ENCODE measurements at places on chromosomes 2 and 18.

DNA sequence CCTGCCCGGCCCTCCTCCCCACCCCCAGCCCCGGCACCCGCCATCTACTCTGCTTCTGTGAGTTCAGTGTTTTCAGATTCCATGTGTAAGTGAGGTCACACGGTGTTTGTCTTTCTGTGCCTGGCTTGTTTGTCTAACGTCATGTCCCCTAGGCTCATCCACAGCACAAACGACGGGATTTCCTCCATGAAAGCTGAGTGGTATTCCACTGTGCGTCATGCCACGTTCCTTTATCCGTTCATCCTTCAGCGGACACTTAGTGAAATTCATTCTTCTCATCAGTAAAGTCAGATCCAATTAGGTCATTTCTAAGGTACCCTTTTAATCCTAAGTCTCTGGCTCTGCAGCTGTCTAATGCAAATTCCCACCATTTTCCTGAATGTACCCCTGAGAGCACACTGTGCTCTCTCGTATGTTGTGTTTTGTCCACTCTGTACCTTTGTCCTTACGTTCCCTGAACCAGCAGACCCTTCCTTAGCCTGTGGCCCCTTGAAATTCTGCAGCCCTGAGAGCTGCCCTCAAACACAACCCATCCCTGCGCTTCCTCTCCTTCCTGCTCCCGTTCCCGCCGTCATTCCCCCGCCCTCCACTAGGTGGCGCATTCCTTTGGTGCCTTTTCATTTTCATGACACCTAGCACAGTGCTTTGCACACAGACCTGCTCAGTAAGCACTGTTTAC is 44.1 kb downstream of the TRAPPC12 start:
- peak; percentile 73 for DNase-seq

DNA sequence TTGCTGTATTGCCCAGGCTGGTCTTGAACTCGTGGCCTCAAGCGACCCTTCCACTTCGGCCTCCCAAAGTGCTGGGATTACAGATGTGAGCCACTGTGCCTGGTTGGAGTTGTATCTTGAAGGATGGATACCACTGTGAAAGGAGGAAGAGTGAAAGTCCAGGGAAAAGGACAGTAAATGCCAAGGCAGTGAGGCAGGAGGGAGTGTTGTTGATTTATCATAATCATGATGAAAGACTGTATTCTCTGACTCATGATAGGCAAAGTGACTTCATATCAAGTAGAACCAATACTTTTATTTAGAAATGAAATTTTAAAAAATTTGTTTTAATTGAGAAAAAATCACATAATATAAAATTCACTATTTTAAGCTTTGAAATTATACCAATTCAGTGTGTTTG is 162.3 kb downstream of the ARHGAP28 start:
- no peak for DNase-seq

GRCh38 chr2:217834744-217835513 is 167.9 kb downstream of the TNS1 start:
- DNase-seq, result no peak

DNA sequence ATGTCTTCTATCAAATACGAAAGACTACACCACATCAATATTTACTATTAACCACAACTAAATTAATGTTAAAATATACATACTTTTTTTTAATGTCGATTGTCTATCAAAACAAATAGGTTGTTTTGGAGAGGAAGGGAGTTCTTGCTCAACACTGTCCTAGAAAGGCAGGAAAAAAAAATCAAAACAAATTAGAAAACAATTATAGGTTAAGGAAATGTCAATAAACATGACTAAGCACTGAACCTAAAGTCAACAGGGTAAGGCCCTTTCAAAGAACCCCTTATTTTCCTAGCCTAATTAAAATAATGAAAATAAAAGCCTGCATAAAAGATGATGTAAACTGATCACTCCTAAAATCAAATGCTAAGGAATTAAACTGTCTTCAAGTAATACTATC is 2.8 kb downstream of the CEP76 start:
- DNase-seq, result no peak

- DNase-seq, result no peak
Observed at GRCh38 chr18:43547456-43547855, 270.2 kb upstream of the SYT4 start.

GRCh38 chr2:169909376-169909775 is 82.1 kb downstream of the UBR3 start:
- no peak for DNase-seq

GRCh38 chr2:84889332-84889731 is 8.4 kb upstream of the TRABD2A start:
- DNase-seq, result no peak

- DNase-seq, result no peak
Observed at GRCh38 chr18:76380791-76381405, 114.1 kb downstream of the ZNF516 start.

GRCh38 chr2:216688731-216689340 is 6.5 kb downstream of the IGFBP5 start:
- DNase-seq, result no peak

GRCh38 chr2:27849558-27850205 is 40.5 kb downstream of the RBKS start:
- no peak for DNase-seq

- no peak for DNase-seq
Observed at GRCh38 chr2:159613651-159614285, 2.6 kb downstream of the BAZ2B start.

DNA sequence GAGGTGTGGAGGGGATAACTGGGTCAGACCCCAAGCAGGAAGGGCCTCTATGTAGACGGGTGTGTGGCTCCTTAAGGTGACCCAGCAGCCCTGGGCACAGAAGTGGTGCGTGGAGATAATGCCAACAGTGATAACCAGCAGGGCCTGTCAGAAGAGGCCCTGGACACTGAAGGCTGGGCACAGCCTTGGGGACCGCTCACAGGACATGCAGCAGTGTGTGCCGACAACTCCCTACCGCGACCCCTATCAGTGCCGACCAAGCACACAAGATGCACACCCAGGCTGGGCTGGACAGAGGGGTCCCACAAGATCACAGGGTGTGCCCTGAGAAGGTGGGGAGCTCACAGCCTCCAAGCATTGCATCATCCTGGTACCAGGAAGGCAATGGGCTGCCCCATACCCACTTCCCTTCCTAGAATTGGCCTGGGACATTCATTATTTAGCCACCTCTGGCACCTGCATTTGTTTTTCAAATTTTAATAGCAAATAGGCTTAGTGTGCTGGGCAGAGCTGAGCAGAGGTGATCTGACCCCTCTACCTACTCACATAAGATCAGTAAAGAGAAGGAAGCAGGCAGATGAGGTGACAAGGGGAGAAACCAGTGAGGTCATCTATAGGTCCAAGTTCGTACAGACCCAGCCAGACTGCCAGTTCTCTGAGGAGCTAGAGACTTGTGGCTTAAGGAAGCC is 55.2 kb downstream of the BCL11A start:
- no peak for DNase-seq

DNA sequence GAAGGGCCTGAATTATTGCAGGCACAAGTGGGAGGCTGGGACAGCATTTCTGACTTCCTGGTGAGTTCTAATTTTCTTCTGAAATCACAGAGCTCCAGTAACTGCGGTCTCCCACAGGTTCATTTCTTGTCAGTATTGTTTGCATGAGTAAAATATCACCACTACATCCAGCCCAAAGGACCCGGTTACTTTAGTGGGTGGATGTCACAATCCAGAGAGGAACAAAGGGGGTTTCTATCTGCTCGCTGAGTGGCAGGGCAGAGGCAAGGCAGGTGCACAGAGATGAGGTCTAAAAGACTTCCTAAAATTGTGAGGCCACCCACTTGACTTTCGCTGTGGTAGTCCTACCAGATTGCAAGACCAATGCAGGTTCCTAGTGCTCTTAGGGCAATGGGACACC is 800.4 kb upstream of the ID2 start:
- no peak for DNase-seq

DNA sequence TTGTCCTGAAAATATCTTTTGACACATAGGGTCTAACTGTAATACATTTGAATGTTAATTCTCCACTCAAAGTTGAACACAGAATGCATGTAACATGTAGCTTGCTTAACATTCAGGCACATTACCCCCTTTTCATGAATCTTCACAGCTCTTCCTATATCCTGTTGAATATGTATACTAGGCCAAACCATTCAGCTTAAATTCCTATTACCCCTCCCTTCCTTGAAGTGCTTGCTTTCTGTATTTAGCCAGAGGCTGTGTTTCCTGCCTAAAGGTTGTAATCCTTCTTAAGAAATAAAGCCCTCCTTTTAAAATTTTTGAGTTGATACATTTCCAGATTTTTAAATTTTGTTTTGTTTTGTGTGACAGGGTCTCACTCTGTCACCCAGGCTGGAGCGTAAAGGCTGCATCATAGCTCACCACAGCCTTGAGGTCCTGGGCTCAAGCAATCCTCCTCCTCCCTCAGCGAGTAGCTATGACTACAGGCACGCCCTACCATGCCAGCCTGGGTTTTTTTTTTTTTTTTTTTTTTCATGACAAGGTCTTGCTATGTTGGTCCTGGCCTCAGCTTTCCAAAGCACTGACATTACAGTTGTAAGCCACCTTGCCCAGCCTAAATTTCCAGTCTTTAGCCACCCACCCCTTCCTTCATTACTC is 357.6 kb downstream of the DSC3 start:
- DNase-seq, result no peak

- DNase-seq, result no peak
Observed at GRCh38 chr2:96093528-96093927, 22.8 kb downstream of the ADRA2B start.

GRCh38 chr2:147027436-147027835 is 817.4 kb upstream of the ACVR2A start:
- DNase-seq, result no peak

GRCh38 chr2:217277646-217278398 is 418.0 kb upstream of the TNP1 start:
- DNase-seq, result no peak

- no peak for DNase-seq
Observed at GRCh38 chr2:195563857-195564512, 93.0 kb upstream of the SLC39A10 start.

DNA sequence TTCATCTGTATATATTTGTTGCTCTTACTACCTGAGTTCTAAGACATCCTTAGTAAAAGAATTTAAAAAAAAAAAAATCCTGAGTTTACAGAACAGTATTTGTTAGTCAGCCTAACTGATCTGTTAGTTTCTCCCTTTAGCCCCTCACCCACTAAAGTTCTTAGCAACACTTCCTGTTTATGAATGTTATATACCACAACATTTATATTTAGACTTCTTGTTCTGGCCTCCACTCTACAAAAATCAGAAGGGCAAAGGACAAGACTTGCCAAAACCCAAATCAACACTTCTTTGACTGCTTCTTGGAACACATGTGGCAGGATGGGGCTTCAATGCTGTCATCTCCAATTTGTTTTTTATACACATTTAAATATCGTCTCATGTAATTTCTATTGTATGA is 71.1 kb downstream of the MGAT5 start:
- DNase-seq, result no peak

DNA sequence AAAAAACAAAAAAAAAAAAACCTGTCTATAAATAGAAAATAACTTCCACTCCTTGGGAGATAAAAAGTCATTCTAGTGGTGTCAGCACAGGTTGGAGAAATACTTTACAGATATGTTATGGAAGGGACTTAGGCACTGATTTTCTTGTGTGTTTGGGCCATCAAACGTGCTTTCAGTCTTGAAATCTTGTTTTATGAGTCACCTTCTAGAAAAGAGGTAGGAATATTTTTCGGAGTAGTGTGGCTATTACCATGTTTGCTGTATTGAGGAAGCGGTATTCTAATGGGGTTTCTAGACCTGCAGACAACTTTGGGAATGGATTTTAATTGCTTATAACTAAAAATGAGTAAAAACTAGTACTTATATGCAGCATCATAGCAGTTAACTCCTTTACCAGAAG is 12.0 kb downstream of the HNMT start:
- no peak for DNase-seq

DNA sequence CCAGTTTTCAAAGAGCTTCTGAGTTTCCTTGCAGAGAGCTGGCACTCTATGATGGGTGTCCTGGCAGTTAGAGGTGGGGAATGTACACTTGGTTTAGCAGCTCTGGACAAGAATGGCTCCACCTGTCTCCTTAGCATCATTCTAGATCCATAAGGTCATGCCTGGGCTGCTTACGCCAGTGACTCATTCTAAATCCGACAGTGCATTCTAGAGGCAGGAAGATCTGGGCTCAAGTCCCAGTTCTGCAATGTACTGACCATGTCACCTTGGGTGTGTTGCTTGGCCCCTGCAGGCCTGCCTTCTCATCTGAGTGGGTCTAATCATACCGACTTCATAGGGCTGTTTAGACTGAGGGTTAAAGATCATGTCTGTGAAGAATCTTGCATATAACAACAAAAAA is 46.5 kb downstream of the PTGR3 start:
- no peak for DNase-seq

- DNase-seq, result no peak
Observed at GRCh38 chr2:17867133-17867532, 11.3 kb upstream of the KCNS3 start.

All from stimulated activated CD4-positive, alpha-beta T cell treated with anti-CD3 and anti-CD28 coated beads, Interleukin-4, amount 100 ng/mL, for 4 hours (primary cell).